ENCODE measurements at places on chromosomes 4 and X.

GRCh38 chrX:149490100-149490499, 15.0 kb downstream of the IDS start:
- DNase-seq, result no peak

DNA sequence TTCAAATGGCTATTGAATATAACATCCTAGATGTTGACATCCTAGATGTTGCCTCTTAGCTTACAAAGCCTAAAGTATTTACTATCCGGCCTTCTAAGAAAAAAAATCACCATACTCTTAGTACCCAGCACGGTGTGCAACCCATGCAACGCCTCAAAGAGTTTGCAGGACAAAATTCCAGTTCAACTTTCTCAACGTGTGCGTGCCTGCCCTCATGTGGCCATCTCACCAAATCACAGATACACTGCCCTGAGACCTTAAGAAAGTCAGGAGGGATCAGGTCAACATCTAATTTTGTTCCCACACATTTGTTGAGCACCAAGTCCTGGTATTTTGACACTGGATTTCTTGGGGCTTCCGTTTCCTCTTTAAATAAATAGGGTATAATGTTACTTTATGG, 68.3 kb downstream of the CRMP1 start:
- DNase-seq, result no peak

DNA sequence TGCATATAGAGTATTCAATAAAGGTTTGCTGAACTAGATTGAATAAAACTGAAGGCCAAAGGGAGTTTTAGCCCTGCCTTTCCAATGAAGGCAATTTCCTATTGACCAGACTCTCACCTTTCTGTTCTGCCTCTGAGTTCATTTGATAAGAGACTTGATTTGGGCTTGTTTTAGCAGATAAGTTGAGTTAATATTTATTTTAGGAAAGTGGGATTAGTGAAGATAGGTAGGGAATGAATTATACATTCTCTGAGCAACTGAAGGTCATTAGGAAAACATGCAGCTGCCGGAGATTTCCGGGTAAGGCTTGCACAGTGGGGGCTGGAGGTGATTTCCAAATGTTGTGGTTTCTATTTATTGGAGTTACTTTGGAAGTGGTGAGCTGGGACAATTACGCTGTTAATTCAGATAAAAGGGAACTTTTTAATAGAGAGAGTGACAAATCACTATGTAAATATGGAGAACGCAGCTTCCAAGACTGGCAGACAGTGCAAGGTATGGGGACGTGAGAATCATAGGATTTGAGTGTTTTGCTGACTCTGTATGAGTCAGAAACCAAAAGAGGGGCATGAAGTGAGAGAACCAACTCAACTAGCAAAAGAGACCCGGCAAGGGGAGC, 553.6 kb upstream of the BOD1L1 start:
- DNase-seq, result no peak

- DNase-seq, result no peak
Measured at GRCh38 chr4:160136021-160136420, 1033.1 kb downstream of the RAPGEF2 start.

DNA sequence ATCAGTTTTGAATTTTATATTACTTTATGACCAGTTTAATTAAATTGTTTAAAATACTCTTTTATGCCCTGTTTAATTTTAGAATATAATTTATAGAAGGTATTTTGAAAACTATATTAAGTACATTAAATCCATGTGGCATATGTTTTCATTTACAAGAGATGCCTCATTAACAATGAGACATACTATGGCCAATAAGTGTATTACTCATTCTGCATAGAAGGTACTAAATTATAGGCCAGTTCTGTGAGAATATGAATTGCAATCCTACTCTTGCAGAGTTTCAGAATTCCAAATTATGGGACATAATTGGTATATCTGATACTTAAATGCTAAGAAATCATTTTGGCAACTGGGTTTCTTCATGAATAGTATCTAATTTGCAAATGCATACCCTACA, 951.1 kb downstream of the FAT4 start:
- no peak for DNase-seq

- no peak for DNase-seq
Measured at GRCh38 chr4:153082322-153083301, 121.6 kb upstream of the TRIM2 start.

- no peak for DNase-seq
Measured at GRCh38 chrX:148609515-148610327, 109.3 kb downstream of the AFF2 start.

DNA sequence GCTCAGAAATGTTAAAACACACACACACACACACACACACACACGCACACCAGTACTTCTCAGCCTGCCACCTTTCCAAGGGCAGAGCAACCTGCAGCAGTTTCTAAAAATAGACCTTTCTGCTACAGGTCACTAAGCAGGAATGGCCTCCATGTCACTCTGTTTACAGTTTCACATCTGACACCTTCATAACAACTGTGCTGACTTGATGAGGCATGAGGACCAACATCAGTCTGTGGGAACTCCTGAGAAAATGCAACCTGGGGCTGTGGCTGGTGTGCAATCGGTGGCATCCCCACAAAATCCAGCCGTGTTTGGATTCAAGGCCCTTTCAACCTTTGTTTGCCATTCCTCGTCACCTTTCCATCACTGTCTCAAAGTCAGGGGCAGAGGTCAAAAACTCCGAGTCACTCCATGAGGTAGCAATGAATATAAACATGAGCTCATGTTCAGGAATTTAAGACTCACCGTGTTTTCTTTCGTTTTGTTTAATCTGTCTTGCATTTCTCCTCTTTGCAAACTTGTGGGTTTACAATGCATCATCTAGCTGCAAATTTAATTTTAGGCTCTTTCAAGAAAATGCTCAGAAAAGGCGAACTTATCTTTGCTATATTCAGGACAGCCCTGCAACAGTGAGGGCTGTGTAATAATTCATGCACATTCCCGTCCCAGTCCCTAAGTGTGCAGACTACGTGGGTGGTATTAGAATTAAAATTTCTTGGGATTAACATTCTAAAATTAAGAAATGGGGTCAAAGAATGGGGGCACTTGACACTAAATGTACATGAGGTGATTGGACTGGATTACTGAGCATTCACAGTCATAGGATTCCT, 135.3 kb downstream of the SHROOM3 start:
- DNase-seq, result no peak

- DNase-seq, result no peak
Measured at GRCh38 chr4:84189144-84189543, 309.9 kb downstream of the NKX6-1 start.

- DNase-seq, result no peak
Measured at GRCh38 chrX:96704629-96705028, 20.0 kb downstream of the DIAPH2 start.

Data from muscle of arm (tissue), 14 donors.